ENCODE measurements at places on chromosomes 13 and 19.
A peak's percentile ranks its signal among the peaks of the same experiment; 100 is the strongest.

DNA sequence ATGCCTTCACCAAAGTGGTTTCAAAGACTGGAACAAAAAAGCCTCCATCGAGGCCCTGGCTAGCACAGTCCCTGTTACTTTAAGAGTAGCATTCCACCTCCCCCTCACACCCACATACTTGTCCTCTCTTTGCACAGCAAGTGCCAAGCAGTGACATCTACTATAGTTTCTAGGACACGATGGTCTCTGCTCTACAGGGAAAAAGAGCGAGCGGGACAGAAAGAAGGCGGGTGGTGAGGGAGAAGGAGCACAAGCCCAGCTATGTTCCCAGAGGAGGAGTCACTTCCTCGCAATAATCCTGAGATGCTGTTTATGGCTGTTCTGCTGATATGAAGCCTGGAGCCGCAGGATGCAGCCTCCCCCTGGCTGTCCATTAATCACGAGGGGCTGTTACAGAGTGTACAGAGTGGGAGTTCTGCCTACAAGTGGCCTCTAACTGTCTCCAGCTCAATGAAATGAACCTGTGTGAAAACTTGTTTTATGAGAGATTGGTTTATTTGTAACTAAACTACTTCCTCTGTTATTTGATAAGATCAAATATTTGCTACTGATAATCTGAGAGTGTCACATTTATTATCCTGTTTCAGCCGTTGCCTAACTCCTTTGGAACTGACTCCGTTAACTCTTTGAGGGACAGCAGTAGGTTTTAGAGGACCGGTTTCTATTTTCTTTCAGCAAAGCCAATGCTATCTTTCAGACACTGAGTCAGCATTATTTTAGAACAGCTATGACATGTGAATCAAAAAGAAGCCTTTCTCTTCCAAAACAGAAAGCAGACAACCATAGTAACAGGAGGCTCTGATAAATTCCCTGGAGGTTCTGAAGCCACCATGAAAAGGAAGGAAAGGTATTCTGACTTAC is 208.0 kb downstream of the SPRY2 start:
- no peak for DNase-seq

DNA sequence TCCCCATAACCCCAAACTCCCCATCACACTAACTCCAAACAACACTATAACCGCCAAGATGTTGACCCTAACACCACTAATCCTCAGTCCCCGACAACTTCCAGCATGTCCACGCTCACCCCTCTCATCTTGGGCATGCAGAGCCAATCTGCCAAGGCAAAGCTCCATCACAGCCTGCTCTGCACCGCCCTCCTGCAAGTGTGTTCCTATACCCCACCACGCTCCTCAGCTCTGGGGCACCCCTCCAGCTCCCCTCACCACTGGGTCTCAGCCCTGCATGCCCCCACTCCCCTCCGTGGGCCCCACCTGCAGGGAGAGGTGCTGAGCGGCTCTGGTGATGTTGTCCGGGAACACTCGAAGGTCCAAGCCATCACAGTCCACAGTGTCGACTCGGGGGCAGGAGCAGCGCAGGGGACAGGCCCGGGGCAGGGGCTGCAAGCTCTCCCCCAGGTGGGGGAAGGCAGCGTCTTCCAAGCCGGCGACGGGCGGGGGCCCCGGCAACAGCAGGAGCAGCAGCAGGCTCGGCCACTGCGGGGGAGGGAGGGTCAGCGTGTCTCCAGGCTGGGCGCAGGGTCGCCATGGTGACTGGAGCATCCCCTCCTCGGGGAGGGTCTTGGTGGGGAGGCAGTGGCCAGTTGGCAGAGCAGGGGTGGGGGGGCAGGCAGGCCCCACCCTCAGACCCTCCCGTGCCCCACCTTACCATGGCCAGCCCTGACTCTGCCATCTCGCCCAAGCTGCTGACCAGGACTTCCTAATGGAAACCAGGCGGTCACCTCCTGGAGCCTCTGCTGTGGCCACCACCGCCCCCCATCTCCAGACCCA is 527 bp downstream of the PODNL1 start:
- DNase-seq = no peak

DNA sequence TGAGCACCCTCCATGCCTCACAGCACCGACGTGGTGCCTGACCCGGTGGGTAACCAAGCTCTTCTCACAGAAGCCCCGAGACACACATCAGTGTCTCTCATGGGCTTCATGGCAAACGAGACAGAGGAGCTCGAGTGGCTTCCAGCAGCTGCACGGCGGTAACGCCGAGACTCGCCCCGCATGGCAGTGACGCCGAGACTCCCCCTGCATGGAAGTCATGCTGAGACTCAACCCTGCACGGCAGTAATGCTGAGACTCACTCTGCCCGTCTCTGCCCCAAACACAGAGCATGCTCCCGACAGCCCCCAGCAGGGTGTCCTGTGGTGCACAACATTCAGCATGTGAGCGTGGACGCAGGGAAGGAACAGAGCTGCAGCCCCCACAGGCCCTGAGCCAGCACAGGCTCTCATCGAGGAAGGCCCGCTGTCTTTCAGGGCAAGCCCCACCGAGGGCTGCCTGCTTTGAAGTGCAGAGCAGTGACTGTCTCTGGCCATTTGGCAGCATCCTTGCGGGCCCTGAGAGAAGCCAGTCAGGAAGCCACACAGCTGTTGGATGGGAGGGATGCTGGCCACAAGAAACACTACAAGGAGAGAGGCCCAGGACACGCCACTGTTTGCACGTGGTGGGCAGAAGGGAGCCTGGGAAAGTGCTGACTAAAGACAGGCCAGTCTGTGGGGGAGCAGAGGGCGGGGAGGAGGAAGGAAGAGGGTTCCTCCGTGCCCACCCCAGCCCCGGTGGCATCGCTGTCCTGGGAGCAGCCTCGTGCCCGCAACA is 9.5 kb downstream of the GAS6 start:
- no peak for DNase-seq

DNA sequence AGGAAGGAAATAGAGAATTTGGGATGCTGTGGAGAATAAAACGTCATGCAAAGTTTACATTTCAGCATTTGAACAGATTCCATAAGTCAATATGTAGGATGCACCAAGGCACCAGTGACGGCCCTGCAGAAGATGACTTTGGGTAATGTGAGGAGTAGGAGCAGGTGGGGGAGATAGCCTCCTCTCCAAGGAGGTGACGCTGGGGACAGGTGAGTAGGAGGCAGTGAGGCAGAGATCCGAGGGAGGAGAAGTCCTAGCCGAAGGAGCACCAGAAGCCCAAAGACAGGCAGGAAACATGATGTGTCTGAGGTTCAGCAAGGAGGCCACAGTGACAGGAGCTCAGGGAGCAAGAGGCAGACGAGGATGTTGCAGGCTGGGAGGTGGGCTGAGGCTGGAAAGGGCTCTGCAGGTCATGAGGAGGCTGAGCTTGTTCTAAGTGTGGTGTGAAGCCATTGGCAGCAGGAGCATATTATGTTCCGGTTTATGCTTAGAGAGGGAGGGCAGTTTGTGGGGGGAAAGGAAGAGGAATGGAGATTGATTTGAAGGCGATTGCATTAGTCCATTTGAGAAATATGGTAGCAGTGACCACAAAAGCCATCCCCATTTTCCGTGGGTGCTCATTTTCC is 55.7 kb upstream of the C1QTNF9 start:
- no peak for DNase-seq

DNA sequence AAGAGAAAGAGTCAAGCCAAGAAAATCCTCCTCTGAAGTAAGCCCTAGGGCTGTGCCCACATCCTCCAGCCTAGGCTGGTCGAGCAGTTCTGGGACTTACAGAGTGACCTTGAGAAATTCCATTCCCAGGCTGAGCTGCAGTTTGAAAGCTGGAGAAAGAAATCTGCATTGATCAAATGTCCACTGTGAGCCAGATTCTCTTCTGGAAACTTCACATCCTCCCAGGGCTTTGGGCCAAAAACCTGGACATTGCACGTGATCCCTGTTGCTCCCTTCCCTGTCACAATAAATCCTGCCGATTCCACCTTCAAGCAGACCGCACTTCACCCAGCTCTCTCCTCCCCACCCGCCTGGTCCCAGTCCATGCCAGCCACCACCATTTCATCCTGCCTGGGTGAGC is 15.7 kb downstream of the TMEM143 start:
- DNase-seq = no peak

GRCh38 chr19:7783991-7784423 is 21.0 kb downstream of the CLEC4M start:
- DNase-seq = no peak

GRCh38 chr13:25982907-25983306 is 68.9 kb downstream of the SHISA2 start:
- DNase-seq = no peak

GRCh38 chr19:5349041-5349440 is 8.4 kb upstream of the PTPRS start:
- no peak for DNase-seq

DNA sequence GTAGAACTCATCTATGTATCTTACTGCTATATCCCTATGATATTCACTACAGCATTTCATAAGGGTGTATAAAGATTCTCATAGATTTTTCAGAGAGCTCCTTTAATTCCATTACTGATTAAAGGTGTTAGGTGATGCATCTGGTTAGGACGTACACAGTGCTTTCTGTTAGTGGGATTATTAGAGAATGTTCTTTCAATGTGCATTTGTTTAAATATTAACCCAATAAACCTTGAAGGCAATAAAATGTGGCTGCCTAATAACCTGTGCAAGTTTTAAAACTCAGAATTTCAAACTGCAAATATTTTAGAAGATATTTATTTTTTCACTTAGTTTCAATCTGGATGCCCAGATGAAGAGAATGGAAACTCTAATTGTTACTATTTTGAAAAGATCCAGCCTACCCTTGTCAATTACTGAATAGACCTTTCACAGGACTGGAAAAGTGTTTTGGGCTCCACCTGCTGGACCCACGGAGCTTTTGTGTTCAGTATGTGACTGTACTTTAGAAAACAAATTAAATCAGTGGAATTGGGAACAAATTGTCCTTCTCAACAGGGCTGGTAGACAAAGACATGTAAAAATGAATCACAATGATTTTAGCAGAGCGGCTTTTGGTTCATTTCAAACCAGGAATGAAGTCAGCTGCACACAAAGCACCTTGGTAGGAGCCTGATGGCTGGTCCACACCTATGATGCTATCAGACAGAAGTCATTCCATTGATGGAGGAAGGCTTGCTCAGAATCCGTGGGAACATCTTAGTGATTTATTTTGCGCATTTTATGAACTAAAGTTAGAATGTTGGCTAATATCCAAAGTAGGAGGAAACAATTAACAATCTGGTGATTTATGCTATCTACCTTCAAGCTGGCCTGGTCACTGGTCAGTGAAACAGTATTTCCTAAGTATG is 89.4 kb upstream of the RAP2A start:
- DNase-seq = peak; percentile 12

GRCh38 chr19:19613506-19613905 is 5.0 kb downstream of the PBX4 start:
- DNase-seq = no peak

GRCh38 chr19:46232029-46232428 is 2.5 kb downstream of the IGFL1 start:
- no peak for DNase-seq

DNA sequence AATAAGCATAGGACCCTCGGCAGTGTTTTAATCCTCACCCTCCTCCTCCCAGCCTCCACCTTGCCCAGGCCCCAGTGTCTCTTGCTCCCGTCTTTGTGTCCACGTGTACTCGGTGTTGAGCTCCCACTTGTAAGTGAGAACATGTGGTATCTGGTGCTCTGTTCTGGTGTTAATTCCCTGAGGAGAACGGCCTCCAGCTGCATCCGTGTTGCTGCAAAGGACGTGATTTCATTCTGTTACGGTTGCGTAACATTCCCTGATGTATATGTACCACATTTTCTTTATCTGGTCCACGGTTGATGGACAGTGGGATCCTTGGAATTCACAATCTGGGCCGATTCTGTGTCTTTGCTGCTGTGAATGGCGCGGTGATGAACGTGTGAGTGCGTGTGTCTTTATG is 44.7 kb upstream of the TFDP1 start:
- DNase-seq = no peak

GRCh38 chr19:49801966-49802661 is 11.0 kb downstream of the FUZ start:
- no peak for DNase-seq

DNA sequence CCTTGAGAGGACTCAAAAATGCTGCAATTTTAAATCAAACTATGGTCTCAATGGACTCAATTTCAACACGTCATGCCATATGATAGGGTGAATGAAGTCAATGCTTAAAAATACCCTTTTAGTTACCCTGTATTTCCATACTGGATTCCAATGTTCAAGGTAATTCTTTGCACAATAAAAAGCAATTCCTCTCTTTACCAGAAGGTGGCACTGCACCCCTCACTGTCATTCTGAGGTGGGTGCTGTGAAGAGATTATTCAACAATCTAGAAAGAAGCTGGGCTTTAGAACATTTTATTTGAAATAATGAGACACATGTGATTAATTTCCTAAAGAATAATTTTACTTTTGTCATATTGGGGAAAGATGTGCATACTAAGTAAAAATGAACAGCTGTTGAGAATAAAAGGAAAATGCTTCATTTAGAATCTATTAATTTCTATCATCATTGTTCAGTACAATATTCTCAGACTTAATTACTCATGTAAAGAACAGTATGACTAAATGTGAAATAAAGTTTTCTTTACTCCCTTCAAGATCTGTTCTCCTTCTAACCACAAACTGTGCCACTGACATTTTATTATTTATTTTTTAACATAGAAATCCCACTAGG is 789.1 kb downstream of the GPC5 start:
- no peak for DNase-seq

- DNase-seq = no peak
These were observed 3.0 kb upstream of the SLC6A16 start for GRCh38 chr19:49327878-49328544.

DNA sequence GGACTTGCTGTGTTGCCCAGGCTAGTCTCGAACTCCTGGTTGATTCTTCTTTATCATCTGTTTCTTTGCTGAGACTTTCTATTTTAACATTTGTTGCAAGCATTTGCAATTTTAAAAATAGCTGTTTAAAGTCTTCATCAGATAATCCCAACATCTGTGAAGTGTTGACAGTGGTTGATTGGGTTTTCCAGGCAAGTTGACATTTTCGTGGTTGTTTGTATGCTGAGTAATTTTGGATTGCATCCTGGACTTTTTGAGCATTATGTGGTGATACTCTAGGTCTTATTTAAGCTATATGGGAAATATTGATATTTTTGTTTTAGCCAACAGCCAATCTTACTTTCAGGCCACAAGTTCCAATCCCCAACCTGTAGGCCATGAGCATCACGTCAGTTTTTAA is 25.1 kb downstream of the AP1M1 start:
- no peak for DNase-seq

Data from stimulated activated CD8-positive, alpha-beta memory T cell treated with anti-CD3 and anti-CD28 coated beads, Interleukin-7, amount 100 ng/mL, for 1 hour (primary cell).